ENCODE measurements at places on chromosomes 4 and X. TPM values are rescaled to one million over a fixed set of nuclear protein-coding genes. Genes with fewer than 3 reads are reported as not detected.
A peak's percentile ranks its signal among the peaks of the same experiment; 100 is the strongest.

Gene SLC7A11
- polyA plus RNA-seq: 0.02 TPM

Gene CXorf38
- 26.3 TPM for polyA plus RNA-seq

Gene SPATA4
- not detected for polyA plus RNA-seq

Gene ETDB
- polyA plus RNA-seq: not detected

Gene BCORL1
- polyA plus RNA-seq: 0.69 TPM

Gene ARHGAP6
- 0.31 TPM for polyA plus RNA-seq

Gene HSFX4
- polyA plus RNA-seq: not detected

Gene VEGFC
- not detected for polyA plus RNA-seq

Gene SULT1E1
- polyA plus RNA-seq: not detected

Gene PFKFB1
- 0.21 TPM for polyA plus RNA-seq

Gene SYTL5
- not detected for polyA plus RNA-seq

Gene JADE1
- 7.3 TPM for polyA plus RNA-seq

Gene ZMAT1
- 2.3 TPM for polyA plus RNA-seq

Gene ARHGAP4
- 51.5 TPM for polyA plus RNA-seq

Gene PRDM8
- 0.85 TPM for polyA plus RNA-seq

Gene ARMCX1
- 1.5 TPM for polyA plus RNA-seq

Gene SLC26A1
- polyA plus RNA-seq: 0.16 TPM

Gene FATE1
- not detected for polyA plus RNA-seq

Gene CCSER1
- 0.13 TPM for polyA plus RNA-seq

DNA sequence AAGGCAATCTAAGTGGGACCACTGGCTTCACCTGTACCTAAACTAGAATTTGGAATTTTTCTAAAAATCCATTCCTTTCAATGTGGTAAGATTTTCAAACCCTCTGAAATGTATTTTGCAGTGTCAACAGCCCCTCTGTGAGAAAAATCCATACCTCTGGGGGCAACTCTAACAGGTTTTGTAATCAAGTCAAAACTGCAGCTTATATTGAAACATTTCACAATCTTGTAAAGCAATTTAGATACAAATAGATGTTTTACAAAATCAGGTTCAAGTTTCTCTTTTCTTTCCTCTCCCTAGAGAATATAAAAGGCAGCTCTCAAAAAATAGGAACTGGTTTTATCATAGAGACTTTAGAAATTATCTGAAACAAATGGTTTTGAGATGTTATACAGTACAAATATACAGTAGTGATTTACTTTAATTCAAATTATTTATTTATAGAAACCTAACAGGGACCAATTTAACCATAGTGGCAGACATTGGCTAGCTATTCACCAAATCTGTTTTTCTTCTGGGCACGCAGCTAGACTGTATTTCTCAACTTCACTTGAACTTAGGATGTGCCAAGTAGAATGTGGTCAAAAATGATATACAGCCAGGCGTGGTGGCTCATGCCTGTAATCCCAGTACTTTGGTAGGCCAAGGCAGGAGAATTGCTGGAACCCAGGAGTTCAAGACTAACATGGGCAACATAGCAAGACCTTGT, 36.3 kb upstream of the SPINK2 start:
- DNase-seq: no peak

GRCh38 chrX:40104630-40104984, 6.8 kb upstream of the BCOR start:
- peak; percentile 87 for DNase-seq

DNA sequence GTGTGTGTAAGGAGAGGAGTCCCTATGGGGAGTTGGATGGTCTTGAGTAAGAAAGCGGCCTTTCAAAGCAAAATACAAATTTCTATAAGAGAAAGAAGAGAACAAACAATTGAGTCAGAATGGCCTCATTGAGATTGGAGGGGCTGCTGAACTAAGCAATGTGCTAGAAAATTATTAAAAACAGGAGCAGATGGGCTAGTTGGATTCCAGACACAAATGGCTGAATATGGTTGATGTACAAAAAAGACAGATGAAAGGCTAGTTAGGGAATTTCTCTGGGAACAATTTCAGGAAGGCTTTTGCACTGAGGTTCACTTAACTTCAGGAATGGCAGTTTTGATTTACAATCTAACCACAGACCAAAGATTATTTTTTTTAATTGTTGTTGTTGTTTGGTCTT, 1806.8 kb upstream of the TENM3 start:
- DNase-seq: no peak

DNA sequence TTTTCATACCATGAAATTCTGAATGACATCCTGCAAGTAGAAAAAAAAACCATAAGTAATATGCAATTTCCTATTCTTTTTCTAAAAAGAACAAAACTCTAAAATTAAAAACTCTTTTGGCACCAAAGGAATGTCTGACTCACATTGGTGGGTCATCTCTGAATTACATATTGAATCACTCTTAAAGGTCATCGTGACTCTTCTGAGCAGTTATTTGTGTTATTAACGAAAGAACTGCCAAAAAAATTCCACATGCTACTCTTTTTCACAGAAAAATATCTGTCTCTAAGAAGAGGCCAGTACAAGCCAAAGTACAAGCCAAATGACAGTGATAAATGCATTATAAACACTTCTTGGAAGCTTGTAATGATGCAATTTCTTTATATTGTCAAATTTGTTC, 282.2 kb downstream of the GUCY2F start:
- DNase-seq: no peak

GRCh38 chrX:152884171-152884570, 13.7 kb upstream of the ZNF185 start:
- DNase-seq: no peak

DNA sequence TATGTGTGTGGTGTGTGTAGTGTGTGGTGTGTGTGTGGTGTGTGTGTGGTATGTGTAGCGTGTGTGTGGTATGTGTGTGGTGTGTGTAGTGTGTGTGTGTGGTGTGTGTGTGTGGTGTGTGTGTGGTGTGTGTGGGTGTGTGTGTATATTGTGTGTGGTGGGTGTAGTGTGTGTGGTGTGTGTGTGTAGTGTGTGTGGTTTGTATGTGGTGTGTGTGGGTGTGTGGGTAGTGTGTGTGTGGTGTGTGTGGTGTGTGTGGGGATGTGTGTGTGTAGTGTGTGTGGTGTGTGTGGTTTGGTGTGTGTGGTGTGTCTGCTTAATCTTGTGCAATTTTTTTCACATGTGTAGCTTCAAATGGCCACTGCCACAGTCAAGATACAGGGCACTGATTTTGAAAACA, 94.5 kb downstream of the CPZ start:
- no peak for DNase-seq

DNA sequence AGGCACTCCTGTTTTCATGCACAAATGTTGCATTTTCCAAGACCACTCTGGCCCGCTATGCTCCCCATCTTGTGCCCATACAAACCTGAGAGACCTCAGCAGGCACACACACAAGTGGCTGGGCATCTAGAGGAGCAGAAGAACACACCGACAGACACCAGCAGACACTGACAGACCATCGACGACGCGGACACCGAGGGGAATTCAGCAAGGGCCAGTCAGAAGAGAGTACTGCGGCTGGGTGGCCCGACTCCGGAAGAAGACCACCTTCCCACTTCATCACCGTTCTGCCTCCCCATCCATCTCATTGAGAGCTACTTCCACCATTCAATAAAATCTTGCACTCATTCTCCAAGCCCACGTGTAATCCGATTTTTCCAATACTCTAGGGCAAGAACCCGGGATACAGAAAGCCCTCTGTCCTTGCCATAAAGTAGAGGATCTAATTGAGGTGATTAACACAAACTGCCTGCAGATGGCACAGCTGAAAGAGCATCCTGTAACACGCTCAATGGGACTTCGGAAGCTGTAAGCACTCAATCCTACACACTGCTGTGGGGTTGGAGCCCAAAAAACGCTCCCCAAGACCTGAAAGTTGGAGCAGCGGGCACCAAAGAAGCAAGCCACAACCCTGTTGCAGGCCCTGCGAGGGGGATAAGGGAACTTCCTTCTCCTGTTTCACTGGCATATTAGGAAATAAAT, 780.9 kb downstream of the ARAP2 start:
- no peak for DNase-seq

- no peak for DNase-seq
Measured at GRCh38 chrX:153873282-153874084, 12.5 kb downstream of the L1CAM start.

- DNase-seq: no peak
Measured at GRCh38 chr4:110452546-110452945, 23.4 kb upstream of the ENPEP start.

DNA sequence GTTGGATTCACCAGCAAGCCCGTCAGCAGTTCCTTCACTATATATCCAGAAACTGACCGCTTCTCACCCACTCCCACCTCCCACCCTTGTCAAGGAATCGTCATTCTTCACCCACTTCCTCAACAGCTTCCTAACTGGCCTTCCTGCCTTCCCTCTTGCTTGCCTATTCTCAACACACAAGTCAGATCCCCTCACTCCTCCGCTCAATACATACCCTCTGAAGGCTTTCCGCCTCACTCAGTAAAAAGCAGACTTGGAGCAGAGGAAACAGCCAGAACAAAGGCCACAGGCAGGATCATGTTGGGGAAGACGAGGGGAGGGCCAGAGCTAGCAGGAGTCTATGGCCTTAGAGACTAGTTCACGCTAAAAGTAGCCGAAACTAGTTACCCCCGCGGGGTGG, 23.7 kb downstream of the RWDD4 start:
- DNase-seq: no peak

DNA sequence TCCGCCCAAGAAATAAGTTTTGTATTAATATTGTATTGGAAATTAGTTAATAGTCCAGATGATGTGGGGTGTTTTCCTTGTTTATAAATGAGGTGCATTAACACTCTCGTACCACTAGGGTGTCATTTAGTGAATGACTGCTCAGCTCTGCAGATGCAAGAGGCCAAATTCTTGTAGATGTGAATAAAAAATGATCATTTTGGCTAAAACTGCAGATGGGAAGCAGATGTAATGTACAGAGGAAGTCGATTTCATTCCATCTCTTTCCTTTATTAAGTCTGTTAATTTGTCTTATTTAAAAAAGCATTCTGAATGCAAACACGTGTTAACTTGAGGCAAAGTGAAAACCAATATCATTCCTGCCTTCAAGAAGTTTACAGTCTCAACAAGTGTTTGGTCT, 108.1 kb downstream of the DHX15 start:
- no peak for DNase-seq

GRCh38 chrX:148541584-148541940, 41.1 kb downstream of the AFF2 start:
- no peak for DNase-seq

DNA sequence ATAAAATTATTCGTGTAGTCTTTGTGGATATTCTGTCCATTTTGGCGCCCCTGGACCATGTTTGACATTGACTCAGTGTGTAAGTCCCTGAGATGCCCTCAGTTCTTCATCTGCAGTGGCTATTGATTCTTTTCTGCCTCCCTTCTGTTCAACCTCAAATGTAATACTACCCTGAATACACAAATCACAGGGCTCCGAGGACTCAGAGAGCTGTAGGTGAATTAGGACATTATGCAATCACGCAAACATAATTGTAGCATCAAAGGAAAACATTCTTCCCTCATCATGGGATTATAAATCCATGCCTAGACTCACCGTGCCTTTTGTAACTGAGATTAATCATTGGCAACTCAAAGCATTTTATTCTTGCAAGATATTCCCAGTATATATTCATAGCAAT, 161.4 kb upstream of the PACRGL start:
- no peak for DNase-seq

DNA sequence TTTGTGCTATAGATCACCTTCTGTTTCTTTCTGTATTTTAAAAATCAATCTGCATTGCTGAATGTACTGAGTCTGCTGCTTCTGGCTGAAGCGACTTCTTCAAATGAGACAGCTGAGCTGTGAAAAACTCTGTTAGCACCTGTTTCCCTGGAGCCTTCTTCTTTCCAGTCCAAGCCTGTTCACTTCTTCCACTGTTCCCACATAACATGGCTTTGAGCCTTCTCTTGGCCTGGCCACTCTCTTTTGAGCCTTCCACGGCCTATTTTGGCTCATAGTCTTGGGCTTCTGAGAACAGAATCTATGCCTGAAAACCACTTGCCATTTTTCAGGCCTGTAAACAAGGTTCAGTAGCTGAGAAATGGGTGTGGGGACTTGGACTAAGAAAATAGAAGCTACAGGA, 132.9 kb upstream of the IGFBP7 start:
- no peak for DNase-seq

DNA sequence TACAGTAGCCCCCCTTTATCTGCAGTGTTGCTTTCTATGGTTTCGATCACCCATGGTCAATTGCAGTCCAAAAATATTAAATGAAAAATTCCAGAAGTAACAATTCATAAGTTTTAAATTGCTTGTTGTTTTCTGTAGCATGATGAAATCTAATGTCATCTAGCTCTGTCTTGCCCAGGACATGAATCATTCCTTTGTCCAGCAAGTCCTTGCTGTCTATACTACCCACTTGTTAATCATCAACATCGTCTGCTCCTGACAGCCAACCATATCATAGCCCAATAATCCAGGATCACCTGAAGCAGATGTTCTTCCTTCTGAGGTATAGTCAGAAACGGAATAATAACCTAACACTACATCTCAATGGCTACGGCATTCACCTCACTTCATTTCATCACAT, 79.8 kb downstream of the ADAMTS3 start:
- no peak for DNase-seq

- no peak for DNase-seq
Measured at GRCh38 chr4:10053635-10054453, 32.5 kb upstream of the SLC2A9 start.

DNA sequence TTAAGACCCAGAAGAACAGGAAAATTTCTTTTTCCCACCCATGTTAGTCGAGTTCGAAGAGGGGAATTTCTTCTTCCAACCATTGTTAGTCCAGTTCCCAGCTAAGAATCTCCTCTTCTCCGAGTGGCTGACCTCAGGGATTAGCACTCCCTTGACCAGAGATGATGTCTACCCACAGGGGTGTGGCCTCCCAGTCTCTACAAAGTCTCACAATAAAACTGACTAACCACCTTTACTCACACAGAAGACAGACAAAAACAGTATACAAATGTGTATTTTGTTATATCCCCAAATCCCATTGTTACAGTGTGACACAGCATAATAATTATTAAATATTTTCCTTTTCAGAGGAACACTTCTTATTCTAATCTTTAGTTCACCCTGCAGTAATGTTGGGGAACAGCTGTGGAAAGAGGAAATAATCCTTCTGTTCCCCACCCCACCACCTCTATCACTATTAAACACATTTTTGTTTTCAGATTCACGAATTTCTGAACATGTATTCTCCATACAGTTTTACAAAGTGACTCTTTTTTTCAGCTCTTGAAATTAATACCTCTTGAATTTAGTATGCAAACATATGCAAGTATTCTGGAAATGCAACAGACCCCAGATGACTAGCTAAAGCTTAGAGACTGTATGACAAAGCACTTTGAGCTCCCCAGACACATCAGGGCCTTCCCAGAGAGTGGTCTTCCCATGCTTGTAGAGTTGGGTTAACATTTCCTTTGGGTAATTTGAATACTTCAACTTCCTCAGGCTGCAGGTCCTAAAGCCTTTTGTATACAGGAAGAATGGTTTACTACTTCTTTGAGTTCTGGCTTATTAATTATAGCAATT, 62.5 kb upstream of the NFKB1 start:
- DNase-seq: peak; percentile 9

GRCh38 chr4:137387924-137388323, 144.4 kb downstream of the PCDH18 start:
- DNase-seq: no peak

- DNase-seq: no peak
Measured at GRCh38 chr4:86855572-86855971, 6.4 kb upstream of the SLC10A6 start.

GRCh38 chr4:184329659-184330400, 112.2 kb upstream of the ENPP6 start:
- DNase-seq: peak; percentile 93

GRCh38 chr4:67292045-67292444, 253.3 kb downstream of the CENPC start:
- DNase-seq: no peak

- DNase-seq: no peak
Measured at GRCh38 chr4:112517067-112517634, 1.2 kb upstream of the NEUROG2 start.

Measured in CD14-positive monocyte (primary cell).